ENCODE measurements at places on chromosomes 6 and 20.

DNA sequence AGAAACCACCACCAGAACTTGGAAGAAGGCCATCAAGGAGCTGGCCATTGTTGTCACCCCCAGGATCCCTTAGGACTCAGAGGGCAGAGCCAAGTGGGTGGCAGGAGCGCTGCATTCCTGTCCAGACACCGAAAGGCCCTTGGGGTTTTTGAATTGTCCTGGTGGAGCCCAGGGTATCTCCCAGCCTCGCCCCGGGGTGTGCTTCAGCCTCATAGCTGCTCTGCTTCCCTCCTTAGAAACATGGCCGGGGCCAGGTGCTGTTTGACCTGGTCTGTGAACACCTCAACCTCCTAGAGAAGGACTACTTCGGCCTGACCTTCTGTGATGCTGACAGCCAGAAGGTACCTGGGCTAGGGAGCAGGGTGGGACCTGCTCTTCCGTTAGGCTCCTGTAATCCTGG lies 23.2 kb downstream of the EPB41L1 start:
- DNase-seq, result no peak

GRCh38 chr6:146191612-146192011 lies 162.8 kb downstream of the GRM1 start:
- DNase-seq, result no peak

- DNase-seq, result no peak
Observed at GRCh38 chr20:17622086-17622850, 52.4 kb downstream of the DSTN start.

DNA sequence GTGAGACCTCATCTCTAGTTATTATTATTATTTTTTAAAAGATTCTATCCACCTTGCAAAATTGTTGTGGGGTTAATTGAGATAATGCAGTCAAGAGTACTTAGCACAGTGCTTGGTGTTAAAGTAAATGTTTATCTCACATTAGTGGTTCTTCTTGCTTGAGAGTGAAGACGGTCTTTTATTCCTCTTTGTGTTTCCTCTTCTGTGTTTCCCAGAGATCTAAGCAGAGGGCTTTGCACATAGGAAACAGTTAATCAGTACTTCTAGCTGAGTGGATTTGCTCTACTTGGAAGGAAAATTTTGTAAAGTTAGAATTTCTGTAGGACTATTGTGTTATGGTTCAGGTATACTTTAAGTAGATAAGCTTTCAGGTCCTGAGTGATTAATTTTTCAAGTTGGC lies 3.5 kb downstream of the ARMC2 start:
- DNase-seq, result no peak

GRCh38 chr6:127938701-127939100 lies 37.8 kb upstream of the THEMIS start:
- no peak for DNase-seq

GRCh38 chr6:90425161-90425641 lies 128.6 kb upstream of the BACH2 start:
- DNase-seq, result no peak

- no peak for DNase-seq
Observed at GRCh38 chr20:45545754-45546453, 1.3 kb downstream of the EPPIN start.

GRCh38 chr20:17558154-17558940 lies 11.5 kb upstream of the DSTN start:
- DNase-seq, result peak; percentile 50

DNA sequence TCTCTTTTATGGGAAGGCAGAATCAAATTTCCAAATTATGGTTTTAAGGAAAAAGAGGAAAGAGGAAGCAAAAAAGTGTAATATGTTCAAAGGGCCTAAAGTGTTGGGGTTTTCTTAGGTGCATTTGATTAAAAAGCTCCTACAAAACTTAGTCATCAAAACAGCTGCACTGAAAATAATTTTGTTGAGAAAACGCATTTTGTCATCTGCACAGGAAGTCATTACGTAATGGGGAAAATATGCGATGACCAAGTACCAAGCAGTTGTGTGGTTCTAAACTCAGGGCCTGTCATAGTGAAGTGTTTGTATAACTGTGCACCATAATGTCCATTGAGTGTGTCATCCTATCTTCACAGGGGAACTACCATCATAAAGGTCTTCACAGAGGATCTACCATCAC lies 15.6 kb downstream of the HAO1 start:
- DNase-seq, result no peak

DNA sequence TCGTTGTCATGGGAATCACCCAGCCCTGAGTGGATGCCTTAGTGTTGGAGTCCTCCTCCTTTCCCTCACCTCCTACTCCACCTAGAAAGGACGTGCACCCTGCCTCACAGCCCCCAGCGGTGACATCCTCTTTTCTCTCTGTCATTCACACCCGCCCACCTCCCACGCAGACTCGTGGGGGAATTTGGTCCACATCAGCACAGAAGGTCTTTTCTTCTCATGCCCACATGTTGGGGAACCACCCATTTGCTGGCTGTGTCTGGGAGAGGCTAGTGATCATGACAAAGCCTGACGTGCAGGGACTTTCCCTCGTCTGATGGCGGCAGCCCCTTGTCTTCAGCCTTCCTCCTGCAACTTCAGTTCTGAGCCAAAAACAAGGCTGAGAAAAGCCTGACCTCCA lies 96.0 kb upstream of the CNKSR3 start:
- DNase-seq, result no peak

DNA sequence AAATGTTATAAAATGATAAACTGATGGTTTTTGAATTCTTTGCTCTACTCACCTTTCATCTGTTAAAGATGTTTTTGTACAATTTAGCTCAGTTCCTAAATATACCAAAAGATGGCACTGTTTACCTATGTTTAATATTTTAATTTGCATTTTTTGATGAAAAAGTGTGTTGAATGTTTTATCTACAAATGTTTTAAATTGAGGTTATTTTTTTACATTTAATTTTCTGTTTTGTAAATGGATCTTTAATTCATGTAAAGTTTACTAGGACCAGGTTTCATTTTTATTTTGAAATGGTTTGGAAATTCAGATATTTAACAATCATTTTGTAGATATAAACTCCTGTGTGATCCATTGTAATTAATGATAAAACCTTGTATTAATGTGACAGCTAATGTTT lies 30.0 kb downstream of the CDKAL1 start:
- DNase-seq, result no peak

DNA sequence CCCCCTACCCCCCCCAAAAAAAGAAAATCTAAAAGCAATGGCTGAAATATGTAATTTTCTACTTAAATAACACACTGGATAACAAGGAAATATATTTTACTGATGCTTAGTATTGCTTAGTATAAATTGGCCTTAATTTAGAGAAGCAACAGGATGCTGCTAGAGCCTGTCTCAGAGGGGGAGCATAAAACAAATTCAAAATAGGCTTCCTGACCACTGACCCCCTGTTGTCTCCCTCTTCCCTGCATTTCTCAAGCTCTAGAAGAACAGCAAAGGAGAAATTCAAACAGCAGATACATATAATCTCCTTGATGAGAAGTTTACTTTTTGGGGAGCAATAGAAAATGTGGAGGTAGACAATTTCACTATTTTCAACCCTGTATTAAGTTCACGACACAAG lies 631.1 kb upstream of the GJE1 start:
- DNase-seq, result no peak

DNA sequence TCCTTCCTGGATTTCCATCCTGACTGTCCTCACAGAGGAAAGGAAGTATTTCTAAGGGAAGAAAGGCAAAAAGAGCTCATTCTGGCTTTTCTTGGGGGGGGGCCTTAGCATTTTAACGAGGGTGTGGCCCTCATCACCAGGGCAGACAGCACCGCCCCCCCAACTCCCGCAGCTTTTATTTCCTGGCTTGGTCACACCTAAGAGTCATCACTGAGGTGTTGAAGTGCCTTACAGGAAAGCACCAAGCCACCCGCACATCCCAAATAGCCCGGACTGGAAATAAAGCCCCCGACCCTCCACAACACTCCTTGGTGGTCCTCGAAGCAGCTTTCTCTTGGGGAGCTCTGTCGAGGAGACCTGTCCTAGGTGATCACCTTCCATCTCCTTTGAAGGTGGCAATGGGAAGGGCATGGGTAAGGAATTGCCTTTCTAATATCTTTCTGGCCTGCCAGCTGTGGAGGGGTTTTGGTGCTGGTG lies 1.3 kb downstream of the PTK7 start:
- no peak for DNase-seq

GRCh38 chr6:135094403-135094821 lies 39.8 kb upstream of the HBS1L start:
- DNase-seq, result no peak

DNA sequence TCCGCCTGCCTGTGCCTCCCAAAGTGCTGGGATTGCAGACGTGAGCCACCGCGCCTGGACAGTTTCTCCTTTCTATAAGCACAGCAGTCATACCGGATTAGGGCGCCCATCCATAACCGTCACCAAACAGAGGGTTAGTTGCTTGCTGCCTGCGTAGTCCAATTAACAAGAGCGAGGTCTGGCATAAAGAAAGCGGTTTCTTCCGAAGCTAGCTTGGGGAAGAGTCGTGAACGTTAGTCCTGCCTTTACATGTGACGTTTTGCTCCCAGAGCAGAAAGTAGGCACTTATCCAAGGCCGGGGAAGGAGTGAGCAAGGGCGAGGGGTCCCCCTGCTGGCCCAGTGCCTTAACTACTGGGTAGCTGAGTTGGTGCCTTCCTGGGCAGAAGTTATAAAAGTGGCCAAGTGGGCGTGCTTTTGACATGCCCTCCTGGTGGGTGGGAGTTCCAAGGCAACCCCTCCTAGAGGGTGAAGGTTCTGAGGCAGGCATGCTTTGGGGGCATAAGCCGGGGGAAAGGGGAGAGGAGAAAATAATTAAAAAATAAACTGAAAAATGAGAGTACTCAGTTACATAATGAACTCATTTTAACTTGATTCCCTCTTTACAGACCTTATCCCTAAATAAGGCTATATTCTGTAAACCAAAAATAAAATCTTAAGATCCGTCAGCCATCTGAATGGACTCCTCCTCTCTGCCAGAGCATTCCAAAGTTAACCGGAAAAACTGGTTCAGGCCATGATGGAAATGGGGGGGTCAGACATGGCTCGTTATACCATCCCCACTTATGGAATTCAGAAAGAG lies 88.0 kb downstream of the FAM217A start:
- peak; percentile 20 for DNase-seq

DNA sequence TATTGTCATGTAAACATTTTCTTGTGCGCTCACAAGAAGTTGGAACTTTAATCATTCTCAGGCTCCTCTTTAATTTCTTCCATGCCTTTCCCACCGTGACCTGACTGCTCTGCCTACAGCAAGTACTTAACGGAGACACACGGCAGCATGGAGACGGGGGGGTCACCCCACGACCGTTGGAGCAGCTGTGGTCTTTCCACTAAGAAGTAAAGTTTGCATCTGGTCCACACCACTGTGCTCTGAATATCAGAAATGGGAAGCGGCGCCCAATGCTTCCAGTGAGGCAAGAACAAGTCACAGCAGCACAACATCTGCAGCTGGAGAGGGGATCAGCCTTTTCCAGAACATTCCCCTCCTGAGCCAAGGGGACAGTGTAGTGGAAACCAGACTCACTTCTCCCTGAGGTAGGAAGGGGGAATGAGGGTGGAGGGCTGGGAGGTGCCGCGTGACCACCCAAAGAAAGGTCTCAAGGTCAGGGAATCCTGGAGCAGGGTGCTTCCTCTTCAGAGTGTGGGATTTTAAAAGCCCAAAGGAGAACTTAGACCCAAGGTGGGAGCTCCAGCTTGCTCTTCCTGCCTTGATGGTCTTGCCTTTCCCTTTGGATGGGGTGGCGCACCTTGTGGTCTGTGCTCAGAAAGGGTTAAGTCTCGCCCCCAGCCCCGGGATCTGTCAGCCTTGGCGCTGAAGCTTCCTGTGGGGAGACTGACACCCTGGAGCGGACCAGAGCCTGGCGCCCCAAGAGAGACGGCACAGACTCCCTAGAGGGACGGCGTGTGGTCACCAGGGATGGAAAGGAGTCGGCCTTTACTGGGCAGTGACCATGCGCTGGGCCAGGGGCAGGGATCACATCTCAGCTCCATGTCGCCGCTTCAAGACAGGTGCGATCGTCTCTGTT lies 25.6 kb upstream of the SMOC2 start:
- no peak for DNase-seq

- no peak for DNase-seq
Observed at GRCh38 chr20:9358001-9358400, 156.4 kb upstream of the LAMP5 start.

DNA sequence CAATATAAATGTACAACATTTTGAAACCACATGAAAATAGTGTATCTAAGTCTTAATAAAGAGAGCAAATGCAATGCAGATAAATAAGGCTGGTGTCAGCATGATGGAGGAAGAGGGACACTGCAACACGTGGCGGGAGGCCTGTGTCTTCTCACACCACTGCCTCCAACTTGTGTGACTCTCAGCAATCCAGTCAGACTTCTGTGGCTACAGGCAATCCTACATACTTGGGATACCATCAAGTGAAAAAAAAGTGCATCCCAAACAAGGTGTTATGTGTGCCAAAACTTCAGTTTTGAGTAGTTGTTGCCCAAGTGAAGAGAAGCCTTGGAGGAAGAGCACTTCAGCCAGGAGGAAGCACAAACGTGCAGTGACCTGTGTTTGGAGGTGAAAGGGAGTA lies 68.6 kb downstream of the PKIB start:
- DNase-seq, result no peak

DNA sequence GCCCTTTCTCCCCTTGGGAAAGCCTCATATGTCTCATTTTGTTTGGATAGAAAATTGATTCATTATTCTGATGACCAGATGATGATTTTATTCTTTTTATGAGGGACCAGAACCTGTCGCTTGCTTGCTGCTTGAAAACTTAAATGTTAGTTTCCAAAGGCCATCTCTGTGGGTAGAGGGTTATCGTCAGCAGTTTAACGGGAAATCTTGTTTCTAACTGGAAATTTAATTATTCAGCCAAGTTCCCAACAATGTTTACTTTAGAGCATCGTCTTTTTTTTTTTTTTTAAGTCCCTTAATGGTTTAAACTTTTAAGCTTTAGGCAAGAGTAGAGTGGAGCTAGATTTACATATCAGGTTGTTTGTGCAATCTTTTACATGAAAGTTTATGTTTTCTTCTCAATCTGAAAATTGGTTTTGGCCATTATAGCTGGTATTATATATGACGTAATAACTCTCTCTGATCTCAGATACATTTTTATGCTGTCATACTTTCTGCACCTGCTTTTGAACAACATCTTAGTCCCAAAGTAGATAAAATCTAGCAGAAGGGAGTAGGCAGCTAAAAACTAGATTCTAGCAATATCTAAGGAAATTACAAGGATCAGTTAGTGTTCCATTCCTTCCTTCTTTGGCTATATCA lies 93.9 kb downstream of the FOXO3 start:
- no peak for DNase-seq
